ENCODE measurements at places on chromosomes 5 and 9.
A peak's percentile ranks its signal among the peaks of the same experiment; 100 is the strongest.

GRCh38 chr5:127564002-127564769 lies 46.7 kb downstream of the PRRC1 start:
- DNase-seq = no peak

- no peak for DNase-seq
Measured at GRCh38 chr9:107489144-107489673, 360 bp downstream of the KLF4 start.

- DNase-seq = no peak
Measured at GRCh38 chr5:126115059-126115629, 308.1 kb upstream of the GRAMD2B start.

GRCh38 chr5:139149477-139150199 lies 48.5 kb downstream of the SIL1 start:
- DNase-seq = no peak

GRCh38 chr5:67732921-67733320 lies 482.6 kb upstream of the PIK3R1 start:
- DNase-seq = no peak

DNA sequence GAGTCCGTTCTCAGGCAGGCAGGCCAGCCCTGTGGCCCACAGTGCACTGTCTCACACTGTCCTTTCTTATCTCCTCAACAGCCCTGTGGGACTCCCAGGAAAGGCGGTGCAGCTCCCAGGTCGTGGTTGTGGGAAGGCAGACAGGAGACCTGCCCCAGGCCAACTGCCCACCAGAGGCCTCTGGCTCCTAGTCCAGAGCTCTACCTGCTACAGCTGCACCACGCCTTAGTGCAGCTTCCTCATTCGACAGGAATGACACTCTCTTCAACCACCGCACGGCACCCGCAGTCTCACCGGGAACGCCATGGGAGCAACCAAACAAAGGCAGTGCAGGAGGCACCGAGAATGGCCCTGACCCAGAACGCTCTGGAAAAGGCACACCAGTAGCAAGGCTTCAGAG lies 25.3 kb downstream of the CAMSAP1 start:
- DNase-seq = no peak

DNA sequence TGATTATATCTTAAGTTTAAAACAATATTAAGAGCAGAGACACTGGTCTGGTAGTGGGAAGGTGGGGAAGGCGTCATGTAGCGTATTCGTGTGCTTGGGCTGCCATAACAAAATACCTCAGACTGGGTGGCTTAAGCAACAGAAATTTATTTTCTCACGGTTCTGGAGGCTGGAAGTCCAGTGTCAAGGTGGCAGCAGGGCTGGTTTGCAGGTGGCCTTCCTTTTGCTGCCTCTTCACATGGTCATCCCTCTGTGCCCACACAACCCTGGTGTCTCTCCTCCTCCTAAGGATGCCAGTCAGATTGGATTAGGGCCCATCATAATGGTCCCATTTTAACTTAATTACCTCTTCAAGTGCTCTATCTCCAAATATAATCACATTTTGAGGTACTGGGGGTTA lies 9.6 kb downstream of the IL31RA start:
- no peak for DNase-seq

DNA sequence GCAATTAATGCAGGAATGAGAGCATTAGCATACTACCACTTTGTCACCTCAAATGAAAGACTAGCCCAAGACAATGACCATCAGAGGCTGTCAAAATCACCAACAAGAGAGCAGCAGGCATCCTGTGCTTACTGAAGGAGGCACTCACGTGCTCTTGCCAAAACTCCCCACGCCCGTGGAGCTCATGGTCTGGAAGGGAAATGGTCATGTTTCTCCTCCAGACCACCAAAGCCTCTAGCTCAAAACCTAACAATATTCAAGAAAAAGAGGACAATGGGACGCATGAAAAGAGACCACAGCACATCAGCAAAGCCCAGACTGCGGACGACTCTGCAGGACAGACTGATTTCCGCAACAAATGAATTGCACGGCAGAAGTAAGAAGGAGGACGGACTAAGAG lies 12.8 kb downstream of the AKNA start:
- no peak for DNase-seq

DNA sequence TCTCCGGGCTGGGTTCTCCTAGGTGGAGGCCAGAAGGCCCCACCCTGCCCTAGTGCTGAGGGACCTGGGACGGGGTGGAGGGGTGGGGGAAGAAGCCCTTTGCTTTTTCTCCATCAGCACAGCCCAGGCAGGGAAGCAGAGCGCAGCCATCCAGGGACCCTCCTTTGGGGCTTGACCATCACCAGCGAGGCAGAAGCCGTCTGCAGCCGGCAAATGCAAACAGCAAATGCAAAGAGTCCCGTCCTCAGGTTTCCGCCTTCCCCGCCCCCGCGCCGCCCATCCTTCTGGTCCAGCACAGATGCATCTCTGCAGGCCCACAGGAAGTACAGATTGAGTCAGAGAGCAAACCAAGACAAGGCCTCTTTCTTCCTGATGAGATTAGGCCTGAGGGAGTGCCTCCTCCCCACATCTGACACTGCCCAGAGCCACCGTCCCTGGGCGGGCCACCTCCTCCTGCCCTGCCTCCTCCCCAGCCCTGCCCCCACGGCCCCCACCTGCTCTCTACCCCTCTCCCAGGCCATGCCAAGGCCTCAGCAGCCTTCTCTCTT lies 23.4 kb downstream of the CORO2A start:
- peak; percentile 52 for DNase-seq

DNA sequence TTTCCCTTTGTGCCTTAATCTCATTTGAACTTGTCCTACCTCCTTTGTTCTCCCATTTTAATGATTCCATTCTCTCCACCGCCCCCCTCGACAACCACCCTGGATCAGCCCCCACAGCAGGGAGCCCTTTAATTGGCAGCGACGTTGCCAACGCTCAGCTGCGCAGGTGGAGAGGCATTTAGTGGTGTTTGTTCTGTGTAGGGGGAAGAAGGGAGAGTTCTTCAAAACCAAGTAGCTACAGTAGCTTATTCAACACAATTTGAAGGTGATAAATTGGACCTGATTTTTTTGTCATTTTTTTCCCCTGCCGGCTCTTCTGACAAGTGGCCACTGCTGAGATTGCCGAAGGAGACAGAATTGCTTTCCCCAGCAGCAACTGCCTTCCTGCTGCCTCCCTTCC lies 499.1 kb downstream of the CDK5RAP2 start:
- DNase-seq = no peak

GRCh38 chr9:117448066-117448465 lies 33.2 kb upstream of the ASTN2 start:
- DNase-seq = no peak

GRCh38 chr5:169157064-169157463 lies 143.9 kb downstream of the SLIT3 start:
- no peak for DNase-seq

GRCh38 chr9:111728617-111729366 lies 65.9 kb downstream of the SHOC1 start:
- DNase-seq = no peak

- no peak for DNase-seq
Measured at GRCh38 chr9:119868694-119869093, 499.5 kb upstream of the BRINP1 start.

DNA sequence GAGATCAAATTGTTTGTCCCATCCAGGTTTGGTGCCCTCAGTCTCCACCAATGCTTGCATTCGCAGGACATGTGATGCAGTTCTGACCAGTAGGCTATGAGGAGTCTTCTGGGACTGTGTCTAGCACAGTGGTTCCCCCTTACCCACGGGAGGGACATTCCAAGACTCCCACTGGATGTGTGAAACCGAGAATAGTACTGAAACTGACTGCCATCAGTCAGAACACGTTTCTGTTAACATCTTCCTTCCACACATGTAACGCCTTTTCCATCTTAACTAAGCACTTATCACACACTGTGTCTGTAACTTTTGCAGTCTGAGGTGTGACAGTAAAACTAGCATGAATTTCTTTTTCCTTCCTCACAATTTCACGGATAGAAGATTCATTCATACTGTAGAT lies 74.7 kb downstream of the PTTG1 start:
- DNase-seq = no peak

DNA sequence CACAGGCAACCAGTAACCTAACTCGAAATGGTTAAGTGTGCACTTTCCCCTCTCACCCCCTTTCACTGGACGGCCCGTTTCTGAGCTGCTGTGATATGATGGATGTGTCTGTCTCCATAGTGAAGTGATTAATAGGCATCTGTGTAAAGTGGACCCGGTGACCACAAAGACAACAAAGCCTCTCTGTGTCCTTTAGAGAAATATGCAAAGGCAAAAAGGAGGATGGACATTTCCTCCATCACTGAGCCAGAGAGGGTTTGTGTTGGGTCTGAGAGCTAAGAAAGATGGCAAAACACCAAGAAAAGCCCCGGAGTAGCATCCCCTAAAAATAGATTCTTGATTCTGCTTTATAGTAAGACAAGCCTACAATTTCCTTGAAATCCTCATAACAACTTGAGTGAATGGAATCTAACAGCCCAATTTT lies 120.6 kb downstream of the SEMA6A start:
- no peak for DNase-seq

GRCh38 chr5:171801-172331 lies 19.4 kb upstream of the LRRC14B start:
- DNase-seq = peak; percentile 10

GRCh38 chr9:962023-962422 lies 14.4 kb upstream of the DMRT3 start:
- no peak for DNase-seq

- DNase-seq = peak; percentile 36
Measured at GRCh38 chr5:10125116-10125515, 124.6 kb downstream of the ATPSCKMT start.

DNA sequence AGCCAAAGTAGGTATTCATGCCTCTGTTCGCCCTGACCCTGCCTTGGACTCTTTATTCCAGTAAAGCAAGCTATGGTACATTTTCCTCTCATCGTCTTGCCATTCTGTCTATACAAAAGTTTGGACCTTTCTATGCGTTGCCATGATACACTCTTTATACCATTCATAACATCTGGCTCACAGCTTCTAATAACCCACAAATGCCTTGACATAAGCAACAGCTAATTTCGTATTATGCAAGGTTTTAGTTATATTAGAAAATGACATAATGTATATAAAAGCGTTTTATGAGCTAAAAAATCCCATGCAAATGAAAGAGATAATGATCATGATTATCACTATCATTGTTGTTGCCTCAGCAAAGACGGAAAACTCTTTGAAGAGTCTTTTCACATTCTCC lies 265.7 kb downstream of the TMEM167A start:
- DNase-seq = no peak

DNA sequence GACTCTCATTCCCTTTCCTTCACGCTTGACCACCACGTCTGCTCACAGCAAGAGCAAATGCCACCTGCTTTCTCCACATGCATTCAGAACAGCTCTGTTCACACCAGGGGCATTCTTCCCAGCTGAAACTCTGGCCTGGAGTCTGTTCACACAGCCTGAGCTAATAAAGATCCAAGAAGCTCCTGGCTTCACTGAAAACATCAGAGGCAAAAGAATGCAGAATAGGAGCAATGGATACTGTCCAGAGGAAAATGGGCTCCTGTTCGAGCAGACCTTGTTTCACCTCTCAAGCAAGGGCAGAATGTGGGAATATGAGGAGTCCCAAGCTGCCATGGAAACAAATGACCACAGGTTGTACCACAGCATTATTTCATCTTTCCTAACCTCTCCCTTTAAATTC lies 402.7 kb upstream of the TNC start:
- DNase-seq = peak; percentile 58

- no peak for DNase-seq
Measured at GRCh38 chr5:81994679-81995078, 22.9 kb downstream of the ATG10 start.

GRCh38 chr9:85421641-85422040 lies 320.1 kb downstream of the AGTPBP1 start:
- DNase-seq = no peak

DNA sequence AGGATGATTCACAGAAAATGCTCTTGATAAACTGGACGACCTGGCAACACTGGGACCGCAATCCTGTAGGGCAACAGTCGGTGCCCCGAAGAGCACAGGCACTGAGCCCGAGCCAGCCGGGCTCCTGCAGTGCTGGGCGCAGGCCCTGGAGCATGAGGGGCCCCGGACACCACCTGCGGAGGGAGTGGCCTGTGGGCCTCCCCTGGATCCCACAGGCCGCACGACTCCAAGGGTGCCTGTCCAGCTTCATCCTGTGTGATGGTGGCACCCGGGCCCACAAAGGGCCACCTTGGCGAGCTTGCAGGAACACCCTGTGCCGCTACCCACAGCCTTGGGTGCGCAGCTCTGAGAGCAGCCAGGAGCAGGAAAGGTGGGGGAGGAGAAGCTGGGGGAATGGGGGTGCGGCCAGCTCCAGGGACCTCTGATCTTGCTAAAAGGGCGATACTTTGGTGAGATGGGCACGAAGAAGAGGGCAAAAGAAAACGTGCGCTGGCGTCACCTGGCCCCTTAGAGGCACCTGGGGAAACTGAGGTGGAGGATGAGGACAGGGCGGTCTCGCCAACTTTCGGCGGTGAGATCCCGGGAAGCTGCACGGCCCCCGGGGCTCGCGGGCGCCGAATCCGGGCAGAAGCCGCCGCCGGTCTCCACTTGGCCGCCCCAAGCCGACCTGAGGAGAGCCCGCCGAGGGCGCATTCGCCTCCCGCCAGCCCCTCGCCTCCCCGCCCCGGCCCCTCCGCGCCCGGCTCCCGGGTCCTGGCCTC lies 722 bp downstream of the TBC1D9B start:
- no peak for DNase-seq

GRCh38 chr5:82560561-82560960 lies 282.4 kb upstream of the RPS23 start:
- peak; percentile 49 for DNase-seq

- DNase-seq = no peak
Measured at GRCh38 chr9:15519831-15520230, 9.1 kb upstream of the PSIP1 start.

DNA sequence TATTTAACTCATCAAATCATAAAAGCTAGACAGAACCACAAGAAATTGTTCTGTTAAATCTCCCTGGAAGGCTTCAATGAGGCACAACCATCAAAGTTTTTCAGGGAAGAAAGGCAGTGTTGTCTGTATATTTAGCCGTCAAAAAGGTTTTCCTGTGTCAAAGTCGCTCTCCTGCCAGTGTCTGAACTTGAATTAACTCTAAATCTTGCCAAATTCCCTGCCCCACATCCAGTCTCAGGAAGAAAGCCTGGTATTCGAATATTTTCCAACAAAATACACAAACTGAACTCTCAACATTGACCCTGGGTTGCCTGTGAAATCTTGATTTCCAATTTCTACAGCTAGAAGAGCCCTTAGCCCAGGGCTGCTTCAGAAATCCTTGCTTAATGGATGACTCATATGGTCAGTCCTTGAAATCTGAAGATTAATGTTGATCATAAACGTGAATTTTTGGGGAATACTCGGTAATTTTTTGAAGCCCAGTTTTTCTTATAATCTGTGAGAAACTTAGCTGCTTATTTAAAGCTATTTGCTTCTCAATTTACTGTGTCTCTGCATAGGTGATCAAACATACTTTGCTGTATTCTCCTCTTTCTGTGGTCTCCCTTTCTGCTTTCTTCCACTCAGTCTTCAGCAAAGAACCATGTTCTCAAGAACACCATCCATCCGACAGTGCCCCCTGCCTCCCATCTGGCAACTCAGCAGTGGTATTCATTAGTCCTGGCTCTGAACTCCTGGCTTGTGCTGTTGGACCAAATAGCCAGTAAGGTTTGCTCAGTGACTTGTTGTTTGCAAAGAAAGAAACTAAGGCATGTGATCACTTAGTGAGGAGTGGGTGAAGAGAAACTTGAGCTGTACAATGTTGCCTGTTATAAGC lies 58.9 kb downstream of the NREP start:
- no peak for DNase-seq

GRCh38 chr9:103296189-103296588 lies 301.1 kb downstream of the CYLC2 start:
- DNase-seq = no peak

- DNase-seq = no peak
Measured at GRCh38 chr5:1010181-1010510, 1.5 kb downstream of the NKD2 start.

GRCh38 chr5:165573445-165573844 lies 2068.0 kb downstream of the MAT2B start:
- DNase-seq = no peak
